PC-3 (cell line): ENCODE measurements at places on chromosomes 4 and X. TPM values are rescaled to one million over a fixed set of nuclear protein-coding genes. Genes with fewer than 3 reads are reported as not detected.

- no peak for DNase-seq
Measured at GRCh38 chrX:31269914-31270313, 198.1 kb upstream of the FTHL17 start.

GRCh38 chrX:9462456-9462855 lies 2.4 kb upstream of the TBL1X start:
- DNase-seq = no peak

- no peak for DNase-seq
Measured at GRCh38 chr4:45693746-45694145, 430.1 kb downstream of the GABRG1 start.

DNA sequence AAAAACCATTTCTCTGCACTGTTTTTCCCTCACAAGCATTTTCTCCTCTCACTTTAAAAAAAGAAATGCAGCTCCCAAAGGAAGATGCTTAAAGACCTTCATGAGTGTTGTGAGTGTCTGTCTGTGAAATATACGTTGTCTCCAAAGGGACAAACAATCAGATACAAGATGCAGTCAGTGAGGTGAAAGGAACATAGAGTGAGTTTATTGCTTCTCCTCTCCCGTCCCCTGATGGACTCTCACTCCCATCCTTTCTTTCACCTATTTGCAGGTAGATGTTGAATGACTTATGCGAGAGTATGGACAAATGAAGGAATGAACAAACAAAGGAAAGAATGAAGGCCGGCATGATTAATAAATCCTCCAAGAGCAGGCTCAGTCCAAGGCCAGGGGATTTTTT lies 561.2 kb upstream of the DIPK2B start:
- DNase-seq = peak; percentile 24

DNA sequence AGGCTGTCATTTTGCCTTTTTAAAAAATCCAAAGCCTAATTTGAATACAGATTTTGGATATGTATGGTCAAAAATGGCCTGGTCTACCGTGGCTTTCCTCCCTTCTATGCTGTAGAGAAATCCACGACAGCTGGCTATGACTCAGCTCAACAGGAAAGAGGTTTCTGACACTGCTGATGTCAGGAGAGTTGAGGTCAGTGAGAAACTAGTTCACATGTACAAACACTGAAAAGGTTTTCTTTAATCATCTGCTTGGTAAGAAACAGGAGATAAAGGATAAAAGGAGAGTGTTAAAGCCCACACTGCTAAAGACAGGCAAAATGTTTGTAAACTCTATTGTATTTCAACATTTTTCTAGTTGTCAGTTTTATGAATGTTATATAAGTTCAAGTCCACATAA lies 113.9 kb downstream of the NYX start:
- peak; percentile 57 for DNase-seq

The FAM50A gene
- total RNA-seq = 53.8 and 76.7 TPM in 2 replicates

GRCh38 chr4:153577053-153577452 lies 107.0 kb upstream of the TLR2 start:
- DNase-seq = no peak

The NKX3-2 gene
- 0.07 TPM in 1 of 2 replicates, not detected in the other for total RNA-seq

DNA sequence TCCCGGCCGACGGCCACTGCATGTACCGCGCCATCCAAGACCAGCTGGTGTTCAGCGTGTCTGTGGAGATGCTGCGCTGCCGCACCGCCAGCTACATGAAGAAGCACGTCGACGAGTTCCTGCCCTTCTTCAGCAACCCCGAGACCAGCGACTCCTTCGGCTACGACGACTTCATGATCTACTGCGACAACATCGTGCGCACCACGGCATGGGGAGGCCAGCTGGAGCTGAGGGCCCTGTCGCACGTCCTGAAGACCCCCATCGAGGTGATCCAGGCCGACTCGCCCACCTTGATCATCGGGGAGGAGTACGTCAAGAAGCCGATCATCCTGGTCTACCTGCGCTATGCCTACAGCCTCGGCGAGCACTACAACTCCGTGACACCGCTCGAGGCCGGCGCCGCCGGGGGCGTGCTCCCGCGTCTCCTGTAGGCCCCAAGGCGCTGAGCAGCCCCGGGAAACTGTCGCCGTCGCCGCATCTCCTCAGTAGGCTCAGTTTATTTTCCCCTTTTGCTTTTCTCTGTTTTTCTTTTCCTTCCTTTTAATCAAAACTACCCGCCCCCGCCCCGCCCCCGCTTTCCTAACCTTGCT lies 799 bp downstream of the OTUD6A start:
- no peak for DNase-seq

The TMEM271 gene
- total RNA-seq = not detected in 2 replicates

The FHL1 gene
- 42.4 and 51.8 TPM in 2 replicates for total RNA-seq

The UPF3B gene
- 4.7 and 8.1 TPM in 2 replicates for total RNA-seq

DNA sequence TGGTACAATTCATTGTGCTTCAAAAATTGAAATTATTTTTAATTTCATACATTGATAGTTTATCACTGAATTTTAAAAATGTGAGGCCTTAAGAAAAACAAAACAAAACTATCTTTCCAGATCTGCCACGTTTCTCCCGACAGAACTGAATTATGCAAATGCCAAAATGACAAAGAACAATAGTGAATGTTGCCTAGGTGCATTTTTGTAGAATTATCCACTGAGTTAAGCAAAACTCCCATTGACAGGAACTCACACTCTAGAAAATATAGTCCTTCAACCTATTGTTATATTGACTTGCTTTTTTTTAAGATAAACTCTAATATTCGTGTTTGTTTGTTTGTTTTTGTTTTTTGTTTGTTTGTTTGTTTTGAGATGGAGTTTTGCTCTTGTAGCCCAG lies 6.5 kb downstream of the PCGF3 start:
- no peak for DNase-seq

GRCh38 chr4:76571274-76571673 lies 136.2 kb downstream of the SHROOM3 start:
- peak; percentile 49 for DNase-seq

The SLC26A1 gene
- 0.52 TPM in 1 of 2 replicates, not detected in the other for total RNA-seq

The RIPPLY1 gene
- total RNA-seq = not detected in 2 replicates

The SHOX gene
- total RNA-seq = not detected in 2 replicates

The FHDC1 gene
- total RNA-seq = 0.95 and 2.2 TPM in 2 replicates

The UGT2B10 gene
- not detected in 2 replicates for total RNA-seq

GRCh38 chr4:53924333-53925049 lies 139.9 kb downstream of the CHIC2 start:
- DNase-seq = no peak

DNA sequence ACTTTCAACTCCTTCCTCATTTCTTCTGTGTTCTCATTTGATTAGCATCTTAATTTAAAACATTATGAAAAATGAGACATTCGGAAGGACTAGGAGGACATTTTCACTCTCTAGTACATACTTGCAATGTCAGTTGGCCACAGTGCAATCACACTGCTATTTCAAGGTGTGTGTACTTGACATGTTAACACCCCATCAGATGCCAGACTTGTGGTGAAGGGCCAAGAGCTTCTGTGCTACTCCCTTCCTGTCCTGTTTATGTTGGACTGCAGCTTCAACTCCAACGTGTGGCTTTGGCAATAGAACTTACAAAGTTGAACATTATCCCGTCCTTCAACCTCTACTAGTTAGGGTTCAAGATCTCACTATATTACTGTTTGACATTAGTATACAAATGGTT lies 221.0 kb downstream of the PALLD start:
- DNase-seq = no peak

The FAM9B gene
- 0.07 TPM in 1 of 2 replicates, not detected in the other for total RNA-seq

GRCh38 chr4:187178587-187178986 lies 454.9 kb upstream of the FAT1 start:
- DNase-seq = no peak

- DNase-seq = peak; percentile 58
Measured at GRCh38 chrX:68072041-68072440, 361.3 kb downstream of the OPHN1 start.

The SPANXN4 gene
- total RNA-seq = not detected in 2 replicates
